ENCODE measurements at places on chromosomes 3 and 15.
A peak's percentile ranks its signal among the peaks of the same experiment; 100 is the strongest.

DNA sequence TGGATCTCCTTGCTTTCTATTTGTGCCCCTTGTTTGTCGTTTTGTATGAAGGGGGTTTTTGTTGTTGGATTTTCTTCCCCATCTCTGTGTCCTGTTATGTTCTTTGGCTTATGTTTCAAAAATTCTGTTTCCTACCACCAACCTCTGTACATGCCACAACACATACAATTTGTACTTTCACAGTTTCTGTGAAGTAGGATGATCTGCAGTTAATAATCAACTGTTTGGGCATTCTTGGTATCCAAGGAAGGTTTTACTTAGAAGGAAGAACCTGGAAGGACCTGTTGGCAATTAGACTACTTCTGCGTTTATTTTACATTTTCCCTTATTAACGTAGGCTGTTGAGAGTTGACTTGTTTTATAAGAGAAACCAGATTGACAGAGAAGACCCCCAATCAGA is 8.3 kb downstream of the SETD5 start:
- DNase-seq, result no peak

DNA sequence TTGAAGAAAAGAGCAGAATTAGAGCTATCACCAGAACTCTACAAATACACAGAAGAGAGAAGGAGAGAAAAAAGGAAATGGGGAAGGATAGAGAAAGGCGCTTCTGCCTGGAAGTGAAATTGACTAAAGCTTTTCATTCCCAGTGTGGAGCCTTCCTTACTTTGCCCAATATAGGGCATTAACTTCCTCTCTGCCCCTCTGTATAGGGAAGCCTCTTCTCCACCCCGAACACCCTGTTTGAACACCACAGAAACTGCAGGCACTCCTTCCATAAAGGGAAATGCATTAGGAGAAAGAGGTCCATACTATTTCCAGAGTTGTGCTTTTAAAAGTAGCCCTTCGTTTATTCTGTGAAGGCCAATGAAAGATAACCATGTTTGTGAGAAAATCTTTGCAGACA is 248.5 kb downstream of the RAP2B start:
- DNase-seq, result no peak

DNA sequence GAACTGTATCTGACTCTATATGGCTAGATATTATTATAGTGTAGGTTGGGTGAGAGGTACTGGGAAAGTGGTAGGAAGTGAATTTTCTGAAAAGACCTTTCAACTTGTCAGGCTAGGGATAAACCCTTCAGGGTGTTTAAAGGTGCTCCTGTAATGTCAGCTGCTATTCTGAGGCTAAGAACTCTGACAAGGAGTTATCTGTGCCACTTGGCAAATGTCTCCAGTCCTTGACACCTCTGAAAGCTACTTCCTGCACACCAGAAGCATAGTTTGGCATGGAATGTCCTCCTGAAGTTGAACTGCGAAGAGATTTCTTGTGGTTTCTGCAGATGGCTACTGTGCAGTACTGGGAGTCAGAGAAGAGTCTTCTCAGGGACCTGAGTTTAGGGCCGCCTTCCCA is 194.3 kb downstream of the CDIN1 start:
- no peak for DNase-seq

DNA sequence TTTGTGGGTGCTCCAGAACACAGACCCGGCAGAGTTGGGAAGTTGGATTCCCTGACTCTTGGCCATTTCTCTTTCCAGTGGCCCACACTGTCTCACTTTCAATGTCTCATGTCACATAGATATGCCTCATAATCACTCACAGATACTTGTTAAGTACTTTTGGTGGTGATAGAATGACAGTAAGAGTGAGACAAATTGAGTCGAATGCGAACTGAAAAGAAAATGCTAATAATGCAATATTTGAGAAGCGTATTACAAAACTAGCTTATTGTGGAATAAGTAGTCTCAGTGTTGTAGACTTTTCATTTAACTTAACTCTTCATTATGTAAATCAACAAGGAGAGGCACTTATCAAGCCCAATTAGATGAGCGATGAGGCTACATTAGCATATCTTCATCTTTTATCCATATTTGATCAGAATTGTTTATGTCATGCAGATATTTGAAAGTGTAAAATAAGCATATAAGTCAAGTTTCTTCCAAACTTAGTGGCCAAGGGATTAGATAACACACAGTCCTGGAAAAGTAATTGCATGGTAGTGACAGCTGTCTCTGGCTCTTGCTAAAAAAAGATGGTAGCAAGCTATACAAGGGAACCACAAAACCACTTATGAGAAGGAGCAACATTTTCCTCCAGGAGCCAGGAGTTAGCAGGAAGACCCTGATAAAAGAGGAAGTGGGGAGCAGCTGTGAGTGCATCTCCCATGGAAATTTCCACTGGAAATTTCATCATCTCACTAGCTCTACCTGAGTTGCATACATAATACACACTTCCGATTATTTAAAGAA is 243.6 kb downstream of the ARRDC4 start:
- DNase-seq, result no peak

DNA sequence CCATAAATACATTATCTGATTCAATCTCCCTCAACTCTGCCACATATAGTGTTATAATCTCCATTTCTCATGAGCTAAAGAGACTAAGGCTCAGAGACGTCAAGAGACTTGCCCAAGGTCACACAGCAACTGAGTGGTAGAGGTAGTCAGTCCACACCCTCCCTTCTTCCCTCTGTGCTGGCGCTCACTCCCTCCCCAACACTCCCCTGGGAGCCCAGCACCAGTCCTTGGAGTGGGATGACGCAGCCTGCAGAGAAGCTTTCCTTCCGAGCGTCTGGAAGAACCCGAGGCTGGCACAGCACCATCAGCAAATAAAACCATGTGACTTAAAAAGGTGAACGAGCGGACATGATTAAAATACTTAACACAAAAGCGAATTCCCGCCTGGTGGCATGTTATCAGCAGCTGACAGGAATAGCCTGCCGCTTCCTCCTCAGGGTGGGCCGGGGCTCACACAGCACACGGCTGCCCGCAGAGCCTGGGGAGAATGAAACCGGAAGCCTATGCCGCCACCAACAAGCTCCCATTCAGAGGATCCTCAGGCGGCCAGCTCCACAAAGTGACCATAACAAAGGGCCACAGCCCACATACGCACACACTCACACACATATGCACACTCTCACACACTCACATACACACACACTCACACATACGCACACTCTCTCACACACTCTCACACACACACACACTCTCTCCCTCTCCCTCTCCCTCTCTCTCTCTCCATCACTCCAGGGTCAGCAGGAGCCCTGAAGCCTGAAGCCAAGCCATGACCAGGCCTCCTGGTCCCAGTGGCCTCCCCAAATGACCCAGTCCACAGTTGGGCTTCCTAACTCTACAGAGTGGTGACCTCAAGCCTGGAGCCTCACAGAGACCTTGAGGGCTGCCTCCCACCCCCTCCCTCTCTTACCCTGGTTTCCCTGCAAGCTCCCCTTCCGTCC is 120.5 kb downstream of the XXYLT1 start:
- DNase-seq, result peak; percentile 88

GRCh38 chr3:111610189-111610588 is 15.0 kb upstream of the ZBED2 start:
- DNase-seq, result no peak

- DNase-seq, result no peak
Measured at GRCh38 chr15:42591238-42591934, 16.0 kb downstream of the STARD9 start.

DNA sequence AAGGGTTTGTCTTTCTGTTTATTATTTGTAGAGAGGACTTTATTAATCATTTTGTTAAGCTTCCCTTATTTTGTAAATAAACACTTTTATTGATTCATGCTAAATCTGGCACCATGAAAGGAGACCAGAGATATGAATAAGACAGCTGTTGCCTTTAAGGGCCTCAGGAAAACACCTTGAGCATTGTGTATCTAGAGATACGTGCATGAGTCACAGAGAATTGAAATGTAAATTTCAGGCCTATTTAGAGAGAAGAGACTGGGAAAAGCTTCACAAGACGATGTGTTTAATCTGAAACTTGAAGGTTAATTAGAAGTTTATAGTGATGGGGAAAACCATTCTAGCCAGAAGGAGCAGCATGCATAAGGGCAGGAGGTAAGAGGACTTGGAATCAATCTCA is 28.6 kb upstream of the UTS2B start:
- no peak for DNase-seq

- DNase-seq, result no peak
Measured at GRCh38 chr3:25587094-25587493, 77.6 kb downstream of the TOP2B start.

GRCh38 chr3:5231074-5231473 is 43.6 kb downstream of the EDEM1 start:
- no peak for DNase-seq

DNA sequence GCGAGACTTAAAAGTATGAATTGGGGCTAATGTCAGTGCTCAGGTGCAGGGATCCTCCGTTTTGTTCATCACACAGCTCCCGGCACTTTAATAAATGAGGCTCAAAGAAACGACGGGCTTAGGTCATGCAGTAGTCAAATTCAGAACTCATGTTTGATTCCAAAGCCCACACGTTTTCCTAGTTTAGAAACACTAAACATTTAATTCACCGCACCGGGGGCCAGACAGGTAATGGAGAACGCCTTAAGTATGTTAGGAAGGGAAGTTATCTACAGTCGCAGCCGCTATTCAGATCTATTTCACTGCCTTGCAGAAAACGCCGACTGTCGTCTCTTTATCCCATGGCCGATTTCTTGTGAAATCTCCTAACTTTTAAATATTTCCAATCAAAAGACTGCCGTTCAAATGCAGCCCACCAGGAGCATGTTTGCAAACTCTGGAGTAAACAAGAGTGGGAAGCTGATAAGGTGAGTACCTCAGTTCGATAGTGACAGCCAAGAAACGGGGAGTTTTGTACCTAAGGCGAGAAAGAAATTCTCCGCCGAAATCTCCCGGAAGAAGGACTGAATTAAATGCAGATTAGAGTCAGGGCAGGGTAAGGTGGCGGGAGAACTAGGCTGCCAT is 569 bp downstream of the HIGD2B start:
- no peak for DNase-seq

GRCh38 chr3:138888560-138888959 is 53.8 kb upstream of the PIK3CB start:
- no peak for DNase-seq

GRCh38 chr15:45586601-45587094 is 531 bp upstream of the BLOC1S6 start:
- DNase-seq, result no peak
